ENCODE measurements at places on chromosomes 7 and 10.

GRCh38 chr7:19101472-19101871, 16.0 kb downstream of the TWIST1 start:
- DNase-seq = no peak

- DNase-seq = no peak
Measured at GRCh38 chr10:14116837-14117236, 213.9 kb downstream of the FRMD4A start.

DNA sequence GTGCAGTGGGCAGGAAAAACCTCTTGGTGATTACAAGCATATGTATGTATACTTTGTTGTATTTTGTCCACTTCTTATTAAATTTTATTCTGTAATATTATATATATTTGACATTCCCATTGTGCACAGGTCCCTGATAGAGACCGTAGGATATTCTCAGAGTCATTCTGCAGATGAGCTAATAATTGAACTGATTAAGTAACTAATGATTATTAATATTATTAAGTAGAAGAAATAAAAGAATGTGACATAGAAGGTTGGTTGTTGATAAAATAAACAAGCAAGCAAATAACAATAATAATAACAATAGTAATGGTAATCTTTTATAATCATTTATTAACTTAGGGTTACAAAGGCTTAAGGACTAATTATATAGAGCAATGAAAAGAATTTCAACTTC, 780.6 kb upstream of the ZWINT start:
- no peak for DNase-seq

DNA sequence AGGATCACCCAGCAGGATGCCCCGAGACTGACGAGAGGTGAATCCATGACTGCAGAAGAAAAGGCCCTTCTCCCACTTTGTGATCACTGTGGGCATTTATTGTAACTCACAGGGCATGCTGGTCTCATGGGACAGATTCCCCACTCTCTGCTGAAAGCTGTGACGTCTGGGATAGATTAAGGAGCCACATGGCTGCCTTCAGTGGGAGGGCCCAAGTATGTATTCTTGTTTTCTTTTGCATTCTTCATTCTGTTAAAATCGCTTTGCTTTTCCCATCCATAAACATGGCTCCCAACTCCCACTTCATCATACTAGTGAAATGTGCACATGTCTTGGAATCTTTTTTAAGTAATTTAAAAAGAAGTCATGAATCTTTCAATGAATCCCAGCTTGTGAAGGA, 67.2 kb downstream of the FAM107B start:
- no peak for DNase-seq

DNA sequence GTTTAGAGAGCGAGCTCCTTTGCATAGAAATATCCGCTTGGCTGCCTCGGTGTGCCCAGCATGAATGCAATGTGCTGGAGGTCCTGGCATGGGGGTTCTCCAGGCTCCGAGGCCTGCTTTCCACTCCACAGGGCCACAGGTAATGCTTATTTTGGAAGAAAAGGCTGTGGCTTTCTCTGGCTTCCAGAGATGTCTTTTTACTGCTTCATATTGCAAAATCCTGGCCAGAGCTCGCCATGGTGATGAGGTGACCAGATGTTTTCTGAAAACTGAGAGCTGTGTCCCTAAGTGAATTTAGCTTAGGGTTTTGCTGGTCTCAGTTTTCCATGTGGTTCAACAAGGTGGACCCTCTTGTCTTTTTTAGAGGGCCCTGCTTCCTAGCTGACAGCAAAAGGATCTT, 65.2 kb downstream of the BMPER start:
- DNase-seq = no peak

GRCh38 chr10:85936161-85936560, 430.4 kb downstream of the GRID1 start:
- no peak for DNase-seq

DNA sequence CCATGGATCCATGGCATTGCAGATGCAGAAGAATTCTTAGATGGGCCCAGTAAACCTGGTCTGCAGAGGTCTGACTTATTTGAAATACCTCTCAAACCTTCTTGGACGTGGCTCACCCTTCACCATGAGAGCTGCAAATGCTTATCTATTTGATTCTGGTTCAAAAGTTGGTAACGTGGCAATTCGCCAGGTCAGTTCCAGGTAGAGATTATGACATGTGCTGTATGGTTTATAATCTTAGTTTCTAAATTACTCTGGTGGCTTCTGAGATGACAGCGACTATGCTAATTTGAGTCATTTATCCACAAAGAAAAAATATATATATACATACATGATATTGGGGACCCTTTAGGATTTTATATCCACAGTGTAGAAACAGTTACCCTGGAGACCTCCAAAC, 68.8 kb downstream of the NRP1 start:
- DNase-seq = no peak

- no peak for DNase-seq
Measured at GRCh38 chr10:43930777-43931176, 282.1 kb upstream of the ZNF32 start.

- DNase-seq = no peak
Measured at GRCh38 chr7:83684928-83685327, 36.0 kb upstream of the SEMA3E start.

DNA sequence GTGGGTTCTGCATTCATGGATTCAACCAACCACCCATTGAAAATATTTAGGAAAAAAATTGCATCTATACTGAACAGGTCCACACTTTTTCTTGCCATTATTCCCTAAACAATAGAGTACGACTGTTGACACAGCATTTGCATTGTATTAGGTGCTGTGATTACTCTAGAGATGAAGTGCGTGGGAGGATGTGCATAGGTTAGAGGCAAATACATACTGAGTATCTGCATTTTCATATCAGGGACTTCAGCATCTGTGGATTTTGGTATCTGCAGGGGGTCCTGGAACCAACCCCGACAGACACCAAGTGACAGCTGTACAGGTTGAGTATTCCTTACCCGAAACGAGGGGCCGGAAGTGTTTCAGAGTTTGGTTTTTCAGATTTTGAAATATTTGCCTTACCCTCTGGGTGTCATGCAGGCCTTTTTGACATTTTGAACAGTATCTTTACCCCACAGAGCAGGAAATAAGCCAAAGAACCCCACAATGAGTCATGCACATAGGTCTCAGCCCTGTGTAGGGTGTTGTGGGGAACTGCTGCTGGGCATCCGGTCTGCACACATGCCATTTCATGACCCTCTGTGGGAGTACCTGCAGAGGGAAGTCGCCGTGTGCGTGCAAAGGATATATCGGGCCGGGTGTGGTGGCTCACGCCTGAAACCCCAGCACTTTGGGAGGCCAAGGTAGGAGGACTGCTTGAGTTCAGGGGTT, 14.5 kb downstream of the NUDT5 start:
- DNase-seq = no peak

- no peak for DNase-seq
Measured at GRCh38 chr10:3105905-3106304, 38.6 kb downstream of the PFKP start.

- peak; percentile 22 for DNase-seq
Measured at GRCh38 chr7:1779445-1779844, 109.4 kb downstream of the ELFN1 start.

GRCh38 chr7:116441534-116441933, 58.0 kb upstream of the CAV2 start:
- peak; percentile 58 for DNase-seq

GRCh38 chr7:126489874-126490273, 762.9 kb downstream of the GRM8 start:
- no peak for DNase-seq

- DNase-seq = no peak
Measured at GRCh38 chr10:62727934-62728333, 76.6 kb upstream of the ADO start.

DNA sequence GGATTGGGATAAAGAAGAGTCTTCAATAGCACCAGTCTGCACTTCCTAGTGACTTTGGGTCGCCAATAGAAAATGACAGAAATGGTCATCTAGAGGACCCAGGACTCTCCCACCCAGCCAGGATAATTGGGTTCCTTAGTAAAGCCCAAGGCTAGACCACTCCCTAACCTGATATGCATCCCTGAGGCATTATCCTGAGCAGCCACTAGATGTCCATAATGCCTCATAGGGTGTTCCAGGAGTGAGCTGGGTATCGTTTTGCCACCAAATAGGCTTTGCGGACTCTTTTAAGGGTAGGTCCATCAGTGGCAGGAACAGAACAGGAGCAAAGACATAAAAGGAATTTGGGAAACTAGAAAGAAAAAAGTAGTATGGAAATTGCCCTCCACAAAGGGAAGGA, 4.5 kb upstream of the LRRC4 start:
- DNase-seq = no peak

DNA sequence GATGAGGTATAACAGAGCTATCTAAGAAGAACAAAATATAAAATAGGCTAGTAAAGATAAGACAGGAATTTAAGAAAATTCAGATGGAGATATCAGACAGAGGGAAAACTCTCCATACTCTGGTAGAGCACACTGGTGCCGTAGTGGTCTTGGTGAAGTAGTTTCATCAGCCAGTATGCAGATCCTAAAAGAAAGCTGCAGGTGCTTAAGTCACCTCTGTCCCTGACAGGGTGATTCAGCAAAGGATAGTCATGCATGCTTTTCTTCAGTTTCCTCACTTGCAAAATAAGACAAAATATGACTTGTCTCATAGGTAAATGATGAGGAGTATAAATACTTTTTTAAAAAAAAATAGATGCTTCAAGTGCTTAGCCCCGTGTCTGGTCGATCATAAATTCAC, 794.9 kb downstream of the TNS3 start:
- no peak for DNase-seq

GRCh38 chr10:74300666-74301065, 149.6 kb downstream of the ADK start:
- DNase-seq = no peak

- DNase-seq = no peak
Measured at GRCh38 chr7:90648107-90648506, 52.0 kb downstream of the CDK14 start.

- peak; percentile 99 for DNase-seq
Measured at GRCh38 chr7:127651556-127652332, at the start of gene SND1. SND1 (plus strand) TSS chr7:127652194; CDS start chr7:127652374, 180 bp downstream.

- no peak for DNase-seq
Measured at GRCh38 chr7:54116956-54117355, 425.2 kb upstream of the VSTM2A start.

GRCh38 chr10:27736396-27736795, 9.2 kb downstream of the MKX start:
- DNase-seq = no peak

DNA sequence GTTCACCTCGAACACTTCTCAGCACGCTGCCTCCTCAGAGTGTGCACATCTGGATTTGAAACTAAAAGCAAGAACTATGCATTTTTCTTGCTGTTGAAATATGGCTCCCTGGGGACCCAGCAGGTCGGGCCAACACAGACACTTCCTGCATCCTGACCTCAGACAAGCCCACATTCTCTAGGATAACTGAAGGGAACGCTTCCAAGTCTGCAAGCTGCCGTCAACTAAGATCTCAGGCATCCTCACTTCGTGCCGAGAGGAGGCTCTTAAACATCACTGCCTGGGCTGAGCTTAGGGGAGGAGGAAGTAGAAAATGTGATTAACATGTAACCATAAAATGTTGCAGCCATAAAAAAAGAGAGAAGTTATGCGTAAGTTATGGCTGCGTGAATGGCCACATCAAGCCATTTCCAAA, 65.5 kb downstream of the PYROXD2 start:
- DNase-seq = no peak

DNA sequence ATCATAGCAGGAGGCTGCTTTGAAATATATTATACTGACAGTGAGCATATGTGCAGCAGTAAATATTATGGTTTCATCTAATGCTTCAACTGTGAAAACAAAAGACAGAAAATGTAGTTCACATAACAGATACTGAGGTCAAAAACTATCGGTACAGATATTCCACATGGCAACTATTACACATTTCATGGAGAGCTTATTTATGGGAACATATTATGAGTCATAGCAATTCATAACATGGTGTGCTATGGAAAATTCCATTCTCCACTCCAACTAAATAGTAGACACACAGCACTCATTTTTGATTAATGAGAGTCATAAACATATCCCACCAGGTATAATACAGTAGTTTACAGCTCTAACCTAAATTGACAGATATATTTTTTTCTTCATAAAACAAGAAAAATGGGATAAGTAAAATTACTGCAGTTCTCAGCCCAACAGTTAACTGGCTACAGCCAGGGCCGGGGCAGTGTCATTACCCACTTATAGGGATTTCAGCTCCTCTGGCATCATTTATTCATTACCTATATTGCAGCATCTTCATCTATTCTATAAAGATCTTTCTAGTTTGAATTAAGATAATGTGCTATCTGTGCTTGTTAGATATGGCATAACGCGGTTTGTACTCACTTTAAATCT, 475.6 kb upstream of the KLF6 start:
- no peak for DNase-seq

- no peak for DNase-seq
Measured at GRCh38 chr7:7739204-7740036, 21.0 kb upstream of the RPA3 start.

DNA sequence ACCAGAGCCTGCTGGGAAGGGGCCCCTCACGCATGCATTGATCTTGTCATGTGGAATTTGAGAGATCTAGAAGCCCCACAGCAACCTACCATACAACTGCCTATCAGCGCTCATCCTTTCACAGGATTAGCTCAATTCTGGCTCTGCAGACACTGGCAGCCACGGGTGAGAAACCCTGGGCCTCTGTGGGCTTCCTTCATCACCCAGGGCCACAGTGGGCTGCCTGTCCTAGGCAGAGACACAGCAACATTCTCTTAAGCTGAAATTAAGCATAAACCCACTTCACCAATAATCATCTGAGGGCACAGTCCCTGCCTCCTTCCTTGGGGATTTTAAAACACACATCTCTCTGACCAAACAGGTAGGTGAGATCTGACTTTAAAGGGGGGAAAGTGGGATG, 3.3 kb upstream of the PRSS2 start:
- DNase-seq = no peak

- no peak for DNase-seq
Measured at GRCh38 chr10:28980264-28980663, 302.9 kb downstream of the BAMBI start.

DNA sequence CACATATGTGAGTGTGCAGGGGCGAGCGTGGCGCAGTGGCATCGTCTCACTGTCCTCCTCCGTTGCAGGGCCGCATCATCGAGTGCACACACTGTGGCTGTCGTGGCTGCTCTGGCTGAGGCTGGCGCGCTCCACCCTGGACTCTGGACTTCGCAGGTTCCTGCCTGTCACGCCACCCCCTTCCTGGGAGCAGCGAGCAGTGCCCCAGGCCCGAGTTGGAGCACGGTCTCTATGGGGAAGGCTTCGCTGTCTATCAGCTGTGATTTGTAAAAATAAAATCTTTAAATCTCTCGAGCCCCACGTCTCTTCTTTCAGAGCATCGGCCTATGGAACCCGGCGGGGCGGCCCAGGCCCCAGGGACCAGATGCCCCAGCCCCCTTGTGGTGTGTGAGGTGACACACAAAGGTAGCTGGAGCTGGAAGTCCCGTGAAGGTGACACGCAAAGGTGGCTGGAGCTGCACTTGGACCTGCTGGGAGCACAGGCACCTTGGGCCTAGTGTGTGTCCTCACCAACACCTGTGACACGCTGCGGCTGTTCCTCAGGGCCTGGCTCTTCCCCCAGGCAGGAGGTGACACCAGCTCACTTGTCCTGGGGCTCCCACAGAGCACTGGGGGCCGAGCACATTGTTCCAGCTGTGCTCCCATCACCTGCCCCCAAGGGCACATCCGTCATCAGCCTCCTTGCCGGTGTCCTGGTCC, 10.7 kb downstream of the BUD31 start:
- no peak for DNase-seq
